Activated naive CD4-positive, alpha-beta T cell treated with anti-CD3 and anti-CD28 coated beads, Interleukin-2, amount 50 U/mL, for 16 hours (primary cell): ENCODE measurements at places on chromosomes 7 and 10.
A peak's percentile ranks its signal among the peaks of the same experiment; 100 is the strongest.

- DNase-seq = no peak
These were observed 7.7 kb upstream of the RET start for GRCh38 chr10:43069211-43069515.

DNA sequence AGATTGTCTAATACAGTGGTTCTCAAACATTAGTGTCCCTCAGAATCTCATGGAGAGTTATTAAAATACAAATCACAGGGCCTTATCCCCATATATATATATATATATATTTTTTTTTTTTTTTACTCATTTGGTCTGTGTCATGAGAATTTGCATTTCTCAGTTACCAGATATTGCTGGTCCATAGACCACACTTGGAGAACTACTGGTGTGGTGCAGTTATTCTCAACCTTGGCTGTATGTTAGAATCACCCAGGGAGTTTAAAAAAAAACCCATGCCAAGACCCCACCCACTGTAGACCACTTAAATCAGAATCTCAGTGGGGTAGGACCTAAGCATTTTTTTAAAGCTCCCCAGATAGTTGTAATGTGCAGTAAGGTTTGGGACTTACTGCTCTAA, 179.9 kb downstream of the AUTS2 start:
- DNase-seq = no peak

DNA sequence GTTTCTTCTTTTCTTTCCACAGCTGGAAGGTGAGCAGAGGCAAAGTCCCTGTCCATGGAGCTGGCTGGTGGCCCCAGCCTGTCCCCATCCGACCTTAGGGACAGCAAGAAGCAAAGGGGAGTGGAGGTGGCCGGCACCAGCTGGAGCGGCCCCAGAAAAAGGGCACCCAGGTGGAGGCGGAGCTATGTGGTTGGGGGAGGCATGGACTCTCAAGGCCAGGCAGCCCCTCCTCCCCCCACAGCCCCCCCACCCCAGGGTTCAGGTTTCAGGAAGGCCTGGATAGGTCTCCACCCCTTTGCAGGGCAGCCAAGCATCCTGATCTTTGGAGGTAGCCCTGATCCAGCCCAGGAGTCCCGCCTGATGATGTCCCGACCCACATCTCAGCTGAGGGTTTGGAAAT, at the start of gene SSC4D:
Gene SSC4D, minus strand, starts transcription at position 161 of the 400 bp plus-strand sequence. CDS start 5,258 bp downstream, outside the sequence.
- no peak for DNase-seq

DNA sequence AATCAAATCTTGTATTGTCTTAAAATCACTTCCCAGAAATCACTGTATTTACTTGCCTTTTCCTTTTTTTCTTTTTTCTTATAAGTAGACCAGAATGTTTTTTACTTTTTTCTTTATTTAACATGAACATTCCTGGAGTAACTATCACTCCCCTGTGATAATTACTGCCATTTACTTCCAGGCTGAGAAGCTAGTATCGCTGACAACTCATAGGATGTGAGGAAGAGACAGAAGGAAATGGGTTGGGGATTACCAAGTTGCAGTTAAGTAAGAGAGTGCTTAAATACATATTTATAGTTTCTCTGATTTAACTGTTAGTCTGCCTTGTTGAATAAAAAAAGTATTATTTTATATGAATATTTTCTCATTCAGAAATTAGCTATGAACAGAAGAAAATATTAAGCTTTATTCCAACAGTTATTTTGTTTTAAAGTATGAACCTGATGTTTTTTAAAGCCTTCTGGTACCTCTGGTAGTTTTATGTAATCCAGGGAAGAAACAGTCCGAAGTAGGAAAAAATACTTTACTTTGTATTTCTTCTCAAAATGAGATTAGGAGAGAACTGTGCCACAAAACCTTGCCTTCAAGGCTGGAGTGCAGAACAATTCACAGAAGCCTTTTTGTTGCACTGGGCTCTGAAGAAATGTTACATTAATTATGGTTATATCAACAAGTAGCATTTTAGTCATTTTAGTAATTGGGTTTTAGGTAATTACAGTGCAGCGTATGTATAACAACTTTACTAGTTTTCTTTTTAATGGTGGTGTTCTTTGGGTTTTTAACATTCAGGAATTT, 72.8 kb downstream of the SHOC2 start:
- DNase-seq = no peak

DNA sequence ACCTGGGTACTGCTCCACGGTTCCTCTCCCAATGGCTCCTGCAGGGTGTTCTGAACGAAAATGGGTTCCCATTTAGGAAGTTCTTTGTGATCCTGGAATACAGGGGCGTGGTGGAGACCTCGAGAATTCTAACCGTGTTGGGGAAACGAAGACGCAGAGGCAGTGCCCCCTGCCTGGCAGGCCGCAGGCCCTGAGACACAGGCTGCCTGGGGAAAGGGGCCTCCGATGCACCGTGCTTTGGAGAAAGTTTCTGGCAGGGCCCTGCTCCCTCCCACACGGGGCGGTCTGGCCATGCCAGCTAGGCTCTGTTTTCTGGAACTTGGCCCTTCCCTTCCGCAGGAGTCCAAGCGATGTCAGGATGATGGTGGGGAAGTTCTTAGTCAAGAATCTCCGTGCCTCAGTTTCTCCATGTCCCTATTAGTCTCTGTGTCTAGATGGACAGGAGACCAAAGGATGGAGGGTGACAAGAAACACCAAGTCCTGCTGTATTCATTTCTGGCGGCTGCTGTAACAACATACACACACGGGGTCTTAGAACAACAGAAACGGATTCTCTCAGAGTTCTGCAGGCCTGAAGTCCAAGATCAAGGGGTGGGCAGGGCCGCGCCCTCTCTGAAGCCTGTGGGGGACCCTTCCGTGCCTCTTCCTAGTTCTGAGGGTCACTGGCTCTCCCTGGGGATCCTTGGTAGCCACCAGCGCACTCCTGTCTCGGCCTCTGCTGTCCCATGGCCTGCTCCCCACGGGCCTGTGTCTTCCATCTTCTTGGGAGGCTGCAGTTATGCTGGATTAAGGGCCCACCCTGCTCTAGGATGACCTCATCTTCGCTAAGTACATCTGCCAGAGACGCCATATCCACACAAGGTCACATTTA, 27.7 kb downstream of the PRKAG2 start:
- no peak for DNase-seq

DNA sequence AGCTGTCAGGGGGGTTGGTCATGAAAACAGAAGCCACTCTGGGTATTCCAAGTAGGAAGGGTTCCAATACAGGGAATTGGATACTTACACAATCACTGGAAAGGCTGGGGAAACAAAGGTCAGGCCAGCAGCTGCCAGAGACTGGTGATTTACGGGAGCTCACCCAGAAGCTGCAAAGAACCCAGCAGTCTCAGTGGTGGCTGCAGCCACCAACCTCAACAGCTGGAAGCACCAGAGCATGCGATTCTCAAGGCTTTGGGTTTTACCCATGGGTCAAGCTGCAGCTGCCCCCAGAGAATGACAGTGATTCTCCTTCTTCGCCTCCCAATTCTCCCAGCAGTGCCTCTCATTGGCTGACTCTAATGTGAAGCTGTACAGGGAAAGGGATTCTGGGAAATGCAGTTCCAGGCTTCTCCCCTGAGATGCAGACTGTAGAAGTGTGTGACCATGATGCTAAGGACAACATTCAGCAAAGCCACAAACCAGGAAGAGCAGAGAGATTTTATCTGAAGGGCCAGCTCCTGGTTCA, 107.2 kb upstream of the TCF7L2 start:
- no peak for DNase-seq

DNA sequence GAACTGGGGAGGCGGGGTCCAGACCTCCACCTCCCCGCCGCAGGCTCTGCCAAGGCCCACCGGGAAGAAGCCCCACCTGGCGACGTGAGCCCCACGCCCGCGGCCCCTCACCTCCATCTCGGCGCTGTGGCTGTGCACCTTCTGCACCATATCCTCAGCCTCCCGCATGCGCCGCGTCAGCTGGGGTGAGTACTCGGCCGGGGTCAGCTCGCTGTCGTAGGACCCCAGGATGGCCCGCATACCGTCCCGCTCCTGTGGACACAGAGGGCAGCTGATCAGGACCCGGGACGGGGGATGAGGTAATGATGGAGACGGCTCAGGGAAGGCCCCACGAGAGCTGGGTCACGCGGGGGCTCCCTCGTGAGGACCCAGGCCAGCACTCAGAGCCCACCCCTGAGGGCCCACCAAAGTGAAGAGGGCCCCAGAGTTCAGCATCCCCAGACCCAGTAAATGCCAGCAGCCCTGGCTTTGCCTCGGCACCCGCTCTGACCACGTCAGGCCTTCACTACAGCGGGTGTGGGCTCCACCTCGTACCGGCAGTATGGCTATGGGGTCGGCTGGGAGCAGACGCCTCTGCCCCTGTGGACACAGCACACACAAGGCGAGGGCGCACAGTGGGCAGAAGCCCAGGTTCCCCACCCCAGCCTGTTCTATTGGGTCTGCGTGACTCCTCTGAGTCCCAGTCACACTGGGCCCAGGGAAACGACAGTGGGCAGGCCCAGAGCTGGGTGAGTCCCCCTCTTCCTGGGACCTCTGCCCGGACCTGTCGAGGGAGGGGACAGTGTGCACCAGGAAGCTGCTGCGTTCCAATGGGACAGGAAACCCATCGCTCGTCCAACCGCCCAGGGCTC, 218.1 kb downstream of the MAD1L1 start:
- peak; percentile 8 for DNase-seq
